Uterus (tissue), 4 donors: ENCODE measurements at places on chromosomes 13 and 19. TPM values are rescaled to one million over a fixed set of nuclear protein-coding genes. Genes with fewer than 3 reads are reported as not detected.

PSG6 gene
- not detected for total RNA-seq

SMIM17 gene
- 1.2 TPM for total RNA-seq

DNA sequence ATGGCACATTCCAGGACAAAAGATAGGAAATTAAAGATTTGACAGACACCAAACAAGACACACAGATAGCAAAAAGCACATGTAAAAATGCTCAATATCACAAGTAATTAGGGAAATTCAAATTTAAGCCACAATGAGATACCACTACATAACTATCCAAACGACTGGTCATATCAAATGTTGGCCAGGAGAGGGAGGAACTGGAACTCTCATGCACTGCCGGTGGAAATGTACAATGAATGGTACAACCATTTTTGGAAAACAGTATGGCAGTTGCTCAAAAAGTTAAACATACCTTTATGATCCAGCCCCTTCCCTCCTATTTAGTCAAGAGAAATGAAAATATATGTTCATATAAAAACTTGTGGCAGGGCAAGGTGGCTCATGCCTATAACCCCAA lies 36.8 kb upstream of the CYP2S1 start:
- DNase-seq = no peak

ZNF792 gene
- 4.4 TPM for total RNA-seq

DNA sequence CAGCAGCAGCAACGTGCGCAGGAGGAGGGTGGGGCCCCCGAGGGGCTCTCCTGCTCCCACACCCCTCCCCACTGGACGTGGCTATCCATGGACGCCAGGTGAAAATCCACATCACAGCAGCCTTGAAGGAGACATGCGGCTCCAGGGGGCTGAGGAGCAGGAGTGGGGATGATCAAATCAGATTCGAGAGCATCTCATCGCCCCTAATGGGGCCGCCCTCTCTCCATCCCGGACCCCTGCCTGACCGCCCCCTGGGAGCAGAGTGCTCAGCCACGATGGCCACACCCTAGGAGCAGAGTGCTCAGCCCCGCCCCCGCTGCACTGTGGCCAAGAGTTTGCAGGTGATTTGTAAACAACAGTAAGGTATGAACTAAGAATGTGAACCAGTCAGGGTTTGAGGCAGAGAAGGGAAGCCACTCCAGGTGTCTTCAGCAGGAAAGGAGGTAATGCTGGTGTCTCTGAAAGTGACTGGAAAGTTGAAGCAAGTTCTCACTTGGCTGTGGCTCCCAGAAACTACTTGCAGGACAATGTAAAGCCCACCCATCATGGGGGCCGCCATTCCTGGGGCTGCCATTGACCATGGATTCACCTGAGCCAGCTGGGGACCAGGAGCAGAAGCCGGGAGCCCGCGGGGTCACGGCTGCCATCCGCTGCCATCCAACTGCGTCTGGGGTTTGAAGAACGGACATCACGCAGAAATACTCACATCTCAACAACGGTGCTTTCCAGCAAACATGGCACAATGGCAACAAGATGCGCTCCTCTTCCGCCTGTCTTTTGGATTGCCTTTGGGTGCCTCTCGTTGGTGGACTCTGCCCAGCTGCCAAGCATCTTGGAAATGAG lies 71.8 kb downstream of the SPACA7 start:
- DNase-seq = no peak

DNA sequence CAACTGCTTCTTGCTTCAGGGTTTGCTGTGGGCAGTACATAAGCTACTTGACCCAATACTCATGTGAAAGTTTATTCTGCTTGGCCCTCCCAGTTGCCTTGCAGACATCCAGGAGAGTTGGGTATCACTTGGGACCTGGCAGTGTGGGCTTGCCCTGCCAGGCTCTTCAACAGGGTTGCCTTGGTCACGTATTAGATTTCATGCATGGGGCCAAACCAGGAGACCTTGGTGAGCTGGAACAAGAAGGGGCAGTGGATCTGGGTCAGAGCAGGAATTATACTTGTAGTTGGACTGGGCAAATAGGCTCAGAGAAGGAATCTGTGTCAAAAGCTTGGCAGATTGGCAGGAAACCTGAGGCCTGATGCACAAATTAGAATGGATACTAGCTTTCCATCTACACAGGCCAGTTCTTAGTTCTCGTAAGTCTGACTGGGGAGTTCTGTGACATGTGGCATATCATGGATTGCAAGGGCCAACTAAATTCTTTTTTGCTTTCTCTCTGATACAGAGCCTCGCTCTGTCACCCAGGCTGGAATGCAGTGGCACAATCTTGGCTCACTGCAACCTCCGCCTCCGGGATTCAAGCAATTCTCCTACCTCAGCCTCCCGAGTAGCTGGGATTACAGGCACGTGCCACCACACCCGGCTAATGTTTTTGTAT lies 192.6 kb upstream of the SERP2 start:
- DNase-seq = no peak

FAM216B gene
- not detected for total RNA-seq

GRCh38 chr19:45376045-45376724 lies 5.8 kb upstream of the ERCC2 start:
- peak; percentile 66 for DNase-seq

DNA sequence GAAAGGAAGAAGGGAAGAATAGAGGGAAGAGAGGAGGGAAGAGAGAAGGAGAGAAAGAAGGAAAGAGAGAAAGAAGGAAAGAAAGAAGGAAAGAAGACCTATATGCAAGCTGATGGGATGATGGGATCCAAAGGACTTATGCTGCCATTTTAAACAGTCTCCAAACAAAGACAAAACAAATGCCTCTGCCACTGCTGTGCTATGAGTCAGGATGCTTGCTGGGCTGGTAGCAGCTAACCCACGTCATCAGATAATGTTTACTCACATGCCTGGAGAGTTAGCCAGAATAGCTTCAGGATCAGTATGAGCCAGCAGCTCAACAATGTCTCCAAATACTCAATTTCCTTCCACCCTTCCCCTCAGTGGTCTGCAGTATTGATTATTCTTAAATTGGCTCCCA lies 12.0 kb upstream of the ZNF274 start:
- no peak for DNase-seq

DNA sequence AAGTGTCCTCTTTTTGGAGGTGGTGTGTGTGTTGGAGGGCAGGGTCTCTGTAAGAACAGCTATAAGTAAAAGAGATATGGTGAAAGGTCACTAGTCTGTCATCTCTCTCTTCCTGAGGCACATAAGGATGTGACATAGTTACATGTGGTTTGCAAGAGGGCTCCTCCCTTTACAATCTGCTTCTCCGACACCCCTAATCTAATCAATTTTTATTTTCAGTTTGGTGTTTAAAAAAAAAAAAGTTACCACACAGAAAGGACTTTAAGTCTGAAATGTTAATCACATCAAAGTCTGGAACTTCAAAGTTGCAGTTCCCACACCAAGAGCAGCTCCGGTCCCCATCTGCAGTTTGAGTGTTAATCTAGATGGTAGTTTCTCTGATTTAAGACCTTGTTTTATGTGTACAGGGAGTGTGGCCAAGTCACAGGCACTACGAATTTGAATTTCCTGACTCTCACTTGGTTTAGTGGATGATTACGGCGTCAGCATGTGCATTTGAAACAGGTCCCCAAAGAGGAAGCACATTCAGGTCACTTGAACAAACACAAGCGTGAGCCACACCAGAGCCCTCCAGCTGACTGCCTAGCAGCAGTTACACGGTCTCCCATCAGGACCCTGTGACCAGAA lies 53.1 kb downstream of the FOXO1 start:
- DNase-seq = peak; percentile 41

GRCh38 chr13:99471221-99472121 lies 29.8 kb upstream of the TM9SF2 start:
- DNase-seq = no peak

LGI4 gene
- 5.1 TPM for total RNA-seq

DNA sequence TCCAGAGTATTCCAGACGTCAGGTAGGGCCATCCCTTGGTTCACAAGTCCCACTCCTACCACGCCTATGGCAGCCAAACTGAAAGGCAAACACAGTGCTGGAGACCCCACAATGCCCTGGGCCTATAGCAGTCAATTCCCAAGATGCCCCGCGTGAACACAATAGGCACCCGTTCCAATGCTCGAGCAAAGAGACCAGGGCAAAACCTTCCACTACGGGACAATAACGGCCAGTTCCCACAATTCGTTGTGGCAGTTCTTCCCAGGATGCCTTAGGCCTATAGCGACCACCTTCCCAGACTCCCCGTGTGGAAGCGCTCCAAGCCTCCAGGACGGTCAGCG lies 538 bp downstream of the ZNF428 start:
- DNase-seq = peak; percentile 36

DNA sequence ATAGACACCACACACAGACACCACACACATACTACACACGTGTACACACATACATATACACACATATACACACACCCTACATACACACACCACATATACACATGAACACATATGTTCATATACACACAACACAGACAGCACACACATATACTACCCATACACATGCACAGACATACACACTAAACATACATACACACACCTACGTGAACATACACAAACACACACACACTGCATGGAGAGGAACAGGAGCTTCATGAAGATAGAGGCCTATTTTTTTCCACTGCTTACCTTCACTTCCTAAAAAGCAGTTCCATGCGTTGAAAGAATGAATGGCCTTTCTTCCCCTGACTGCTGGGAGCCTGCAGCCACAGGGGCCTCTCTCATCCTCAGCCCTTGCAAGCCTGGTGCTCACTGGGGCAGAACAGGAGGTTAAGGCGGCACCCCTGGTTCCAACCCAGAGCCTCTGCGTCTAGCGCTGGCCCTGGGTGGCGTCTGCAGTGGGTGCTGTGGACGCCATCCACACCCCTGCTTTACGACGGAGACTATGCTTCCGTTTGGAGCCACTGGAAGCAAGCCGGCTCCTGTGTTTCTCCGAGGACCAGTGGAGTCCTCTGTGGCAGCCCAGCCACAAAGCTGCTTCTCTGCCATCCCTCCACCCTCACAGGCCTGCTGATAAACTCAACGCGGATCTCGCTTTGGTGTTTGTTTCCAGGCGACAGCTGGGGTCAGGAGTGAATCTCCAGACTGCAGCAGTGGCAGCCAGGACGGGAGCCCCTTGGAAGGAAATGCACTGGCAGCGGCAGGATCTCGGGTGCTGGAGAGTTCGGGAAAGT lies 1.9 kb upstream of the RASA3 start:
- DNase-seq = no peak

DNA sequence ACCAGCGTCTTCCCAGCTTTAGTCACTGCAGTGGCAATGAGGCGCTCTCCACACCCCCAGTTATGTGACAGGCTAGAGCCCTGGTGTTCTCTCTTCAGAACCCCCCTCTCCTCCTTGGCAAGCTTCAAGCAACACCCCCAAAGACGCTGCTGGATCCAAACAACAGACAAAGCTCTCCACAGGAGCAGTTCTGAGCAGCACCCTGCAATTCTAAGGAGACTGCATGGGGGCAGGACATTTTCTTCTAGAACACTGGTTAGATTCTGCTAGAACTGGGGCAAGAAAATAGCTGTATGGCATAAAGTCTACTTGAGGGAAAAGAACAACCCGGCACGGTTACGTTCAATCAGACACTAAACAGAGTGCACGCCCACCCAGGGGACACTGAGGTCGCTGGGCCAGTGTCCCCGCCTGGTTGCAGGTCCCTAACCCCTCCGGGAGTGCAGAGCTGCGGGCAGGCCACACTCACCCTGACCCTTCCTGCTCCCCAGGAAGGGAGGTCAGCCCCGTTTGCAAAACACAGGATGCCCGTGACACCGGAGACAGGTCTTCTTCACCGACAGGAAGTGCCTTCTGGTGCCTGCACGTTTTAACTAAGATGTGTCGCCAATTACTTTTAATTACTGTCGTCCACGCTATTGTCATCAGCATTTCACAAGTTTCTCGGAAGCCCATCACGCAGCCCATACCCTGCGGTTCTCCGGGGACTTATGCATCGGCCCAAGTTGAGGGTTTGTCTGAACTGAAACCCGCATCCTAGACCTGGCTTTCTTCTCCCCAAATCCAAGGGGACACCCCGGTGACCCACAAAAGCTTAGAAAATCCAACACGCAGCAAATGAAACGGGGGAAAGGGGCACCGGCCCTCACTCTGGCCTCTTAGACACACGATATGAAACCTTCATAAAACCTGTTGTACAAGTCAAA lies 943 bp downstream of the GJB6 start:
- DNase-seq = no peak

- no peak for DNase-seq
These were observed 6.9 kb upstream of the SULT2B1 start for GRCh38 chr19:48544856-48545750.

LRRC63 gene
- not detected for total RNA-seq

DNA sequence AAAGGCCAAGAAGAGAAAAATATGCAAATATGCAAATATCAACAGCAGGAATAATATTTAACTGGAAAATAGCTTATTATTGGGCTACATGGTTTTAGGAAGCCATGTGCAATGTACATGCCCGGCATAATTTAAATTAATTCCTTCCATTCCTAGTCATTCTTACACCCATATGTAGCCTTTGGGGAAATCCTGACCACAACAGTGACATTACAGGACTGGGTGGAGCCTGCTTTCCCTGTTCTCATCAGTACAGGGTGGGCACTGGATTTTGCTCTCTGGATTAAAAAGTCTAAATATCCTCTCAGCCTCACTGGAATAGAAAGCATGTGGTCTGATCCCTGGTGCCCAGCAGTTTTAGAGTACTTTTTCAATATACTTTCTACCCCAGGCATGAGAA lies 198.2 kb downstream of the DNAJC15 start:
- no peak for DNase-seq

ZNF793 gene
- total RNA-seq = 2.4 TPM

KIR3DL1 gene
- total RNA-seq = 0.14 TPM

IGLON5 gene
- not detected for total RNA-seq

PALM3 gene
- 0.55 TPM for total RNA-seq

DNA sequence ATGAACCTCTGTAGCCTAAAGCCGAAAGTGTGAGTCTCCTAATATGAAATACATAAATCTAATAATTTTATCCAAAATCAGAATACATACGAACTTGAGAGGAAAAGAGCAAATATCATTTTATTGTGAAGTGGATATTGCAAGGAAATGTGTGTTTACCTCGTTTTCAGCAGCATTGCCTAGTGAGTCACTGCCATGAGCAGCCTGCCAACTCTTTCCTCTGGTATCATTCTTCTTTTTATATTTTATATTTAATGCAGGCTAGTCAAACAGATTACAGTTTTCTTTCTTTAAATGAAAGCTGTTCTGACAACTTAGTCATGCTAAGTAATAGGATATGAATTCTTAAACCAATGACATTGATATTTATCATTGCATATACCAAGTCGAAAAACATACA lies 44.2 kb downstream of the EDNRB start:
- DNase-seq = no peak

- DNase-seq = no peak
These were observed 75.9 kb downstream of the GADD45B start for GRCh38 chr19:2551864-2552185.

GRCh38 chr19:7792281-7792680 lies 29.2 kb downstream of the CLEC4M start:
- DNase-seq = no peak

GRCh38 chr19:45793178-45793564 lies 526 bp upstream of the DMWD start:
- DNase-seq = no peak

GRCh38 chr19:33343301-33343700 lies 30.2 kb upstream of the CEBPG start:
- DNase-seq = no peak

DNA sequence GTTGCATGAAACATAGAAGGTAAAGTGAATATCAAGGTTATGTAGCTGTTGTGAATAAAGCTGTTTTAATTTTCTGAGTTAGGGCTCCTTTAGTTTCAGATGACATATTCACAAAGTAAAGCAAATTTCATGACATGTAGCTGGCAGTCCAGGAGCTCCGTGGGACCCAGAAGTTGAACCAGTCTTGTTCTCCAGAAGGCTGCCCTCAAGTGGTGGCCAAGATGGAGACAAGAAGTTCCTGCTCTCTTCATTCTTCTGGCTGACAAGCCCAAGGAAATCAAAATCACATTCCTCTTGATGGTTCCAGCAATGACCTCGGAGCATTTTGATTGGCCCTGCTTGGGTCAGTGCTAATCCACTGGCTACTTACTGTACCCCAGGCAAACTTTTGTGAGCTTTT lies 128.7 kb downstream of the LIG4 start:
- no peak for DNase-seq
